NCI-H748 treated with DMSO at 0.1 percent for 48 hours (cell line): ENCODE measurements at places on chromosomes 16 and 17.
A peak's percentile ranks its signal among the peaks of the same experiment; 100 is the strongest.

GRCh38 chr17:78865682-78866390, 25.2 kb upstream of the USP36 start:
- DNase-seq = peak; percentile 49

GRCh38 chr16:88783391-88784073, 1.5 kb downstream of the PIEZO1 start:
- DNase-seq = no peak

DNA sequence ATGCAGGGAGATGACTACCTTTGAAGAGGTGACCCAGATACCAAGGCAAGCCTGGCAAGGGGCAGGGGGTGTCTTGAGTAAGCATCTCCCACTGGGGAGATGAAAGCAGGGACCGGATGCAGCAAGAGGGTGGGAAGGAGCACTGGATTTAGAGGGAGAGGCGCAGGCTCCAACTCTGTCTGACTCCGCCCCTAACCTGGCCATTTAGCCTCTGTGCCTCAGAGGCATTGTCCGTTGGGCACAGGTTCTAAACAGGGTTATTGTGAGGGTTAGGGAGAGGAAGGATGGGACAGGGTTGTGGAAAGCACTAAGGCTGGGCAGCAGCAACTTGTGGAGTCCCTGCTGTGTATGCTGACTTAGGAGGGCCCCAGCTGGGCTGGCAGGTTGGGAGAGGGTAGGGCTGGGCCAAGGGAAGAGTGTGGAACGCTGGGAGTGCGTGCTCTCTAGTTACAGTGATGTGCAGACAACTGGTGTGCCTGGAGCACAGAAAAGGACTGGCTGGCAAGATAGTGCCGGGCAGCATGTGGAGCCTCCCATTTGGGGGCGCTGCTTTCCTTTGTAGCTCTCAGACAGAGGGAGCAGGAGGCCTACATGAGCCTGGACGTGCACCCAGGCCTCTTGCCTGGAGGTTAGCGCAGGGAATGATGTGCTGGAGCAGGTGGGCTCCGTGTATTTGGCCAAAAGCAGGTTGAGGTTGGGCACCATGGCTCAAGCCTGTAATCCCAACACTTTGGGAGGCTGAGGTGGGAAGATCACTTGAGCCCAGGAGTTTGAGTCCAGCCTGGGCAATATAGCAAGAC, 26.2 kb downstream of the TBX2 start:
- DNase-seq = no peak

- DNase-seq = no peak
Measured at GRCh38 chr16:86520317-86521210, 10.2 kb downstream of the FOXF1 start.

GRCh38 chr16:813204-813915, 12.8 kb upstream of the GNG13 start:
- no peak for DNase-seq

DNA sequence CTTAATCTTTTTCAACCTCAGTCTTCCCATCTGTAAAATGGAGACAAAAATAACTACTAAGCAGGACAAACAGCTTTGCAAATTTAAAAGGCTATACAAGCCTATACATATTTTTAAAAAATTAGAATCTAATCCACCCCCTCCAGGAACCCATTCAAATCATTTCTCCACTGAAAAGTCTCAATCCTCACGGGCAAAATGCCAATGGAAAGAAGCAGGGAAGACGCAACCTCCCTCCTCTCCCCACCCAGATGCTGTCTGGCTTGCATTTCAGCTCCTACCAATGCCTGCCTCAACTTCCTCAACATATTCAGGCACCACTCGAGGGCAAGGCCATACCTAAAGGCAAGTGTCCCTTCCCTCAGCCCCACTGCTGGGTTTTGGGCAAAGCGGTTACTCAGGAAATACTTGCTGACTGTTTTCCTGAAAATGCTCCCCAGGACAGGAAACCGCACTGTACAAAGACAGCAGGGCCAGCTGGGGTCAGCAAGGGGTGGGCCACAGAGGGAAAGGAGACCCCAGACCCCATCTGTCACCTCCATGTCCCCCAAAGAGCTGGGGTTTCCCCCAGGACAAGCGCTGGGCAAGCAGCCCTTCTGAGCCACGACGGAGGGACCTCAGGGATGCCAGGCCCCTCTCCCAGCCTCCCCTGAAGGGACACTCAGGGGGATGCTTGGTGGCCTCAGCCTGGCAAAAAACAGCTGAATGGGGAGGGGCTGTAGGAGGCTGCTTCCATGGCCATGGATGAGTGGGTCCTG, 47.7 kb upstream of the DOC2B start:
- no peak for DNase-seq

GRCh38 chr16:67241008-67241900, 6.0 kb downstream of the FHOD1 start:
- no peak for DNase-seq

DNA sequence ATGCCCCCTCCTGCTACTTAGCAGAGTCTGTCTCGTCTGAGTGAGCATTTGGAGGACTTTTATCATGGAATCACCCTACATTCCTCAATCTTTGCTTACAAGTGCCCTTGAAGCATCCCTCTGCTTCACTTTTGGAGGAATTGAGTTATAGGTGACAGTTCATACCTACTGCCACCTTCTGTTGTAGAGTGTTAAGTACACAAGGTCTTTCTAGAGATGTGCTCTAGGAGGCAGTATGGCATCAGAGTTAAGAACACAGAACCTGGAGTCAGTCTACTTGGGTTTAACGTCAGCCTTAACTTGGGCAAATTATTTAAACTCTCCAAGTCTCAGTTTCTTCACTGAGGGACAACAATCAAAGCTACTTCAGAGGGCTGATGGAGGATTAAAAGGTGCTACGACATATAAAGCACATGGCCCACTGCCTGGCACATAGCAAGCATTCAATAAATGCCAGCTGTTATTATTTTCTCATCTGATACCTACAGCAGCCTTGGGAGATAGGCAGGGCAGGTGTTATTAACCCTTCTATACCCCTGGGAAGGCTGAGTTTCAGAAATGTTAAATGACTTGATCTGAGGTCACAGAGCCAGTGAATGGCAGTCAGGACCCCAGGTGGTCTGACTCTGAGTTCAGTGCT, 62.2 kb downstream of the UTP18 start:
- DNase-seq = no peak

GRCh38 chr16:27511657-27512448, 37.9 kb downstream of the GTF3C1 start:
- DNase-seq = no peak

DNA sequence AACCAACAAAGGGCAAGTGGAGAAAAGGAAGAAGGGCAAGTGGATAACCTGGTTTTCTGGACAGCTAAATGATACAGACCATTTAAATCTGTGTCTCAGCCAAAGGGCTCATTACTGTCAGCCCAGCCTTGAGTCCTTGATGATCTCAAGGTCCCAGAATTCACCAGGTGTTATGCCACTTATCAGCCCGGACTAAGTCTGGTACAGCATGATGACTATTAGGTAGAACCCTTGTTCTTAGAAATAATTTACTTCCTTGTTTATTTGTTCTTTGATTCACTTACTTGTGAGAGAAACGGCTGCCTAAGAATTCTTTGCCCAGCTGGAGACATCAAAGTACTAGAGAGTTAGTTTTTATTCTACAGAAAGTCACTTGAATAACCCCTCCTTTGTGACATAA, 3.5 kb downstream of the PDILT start:
- no peak for DNase-seq

DNA sequence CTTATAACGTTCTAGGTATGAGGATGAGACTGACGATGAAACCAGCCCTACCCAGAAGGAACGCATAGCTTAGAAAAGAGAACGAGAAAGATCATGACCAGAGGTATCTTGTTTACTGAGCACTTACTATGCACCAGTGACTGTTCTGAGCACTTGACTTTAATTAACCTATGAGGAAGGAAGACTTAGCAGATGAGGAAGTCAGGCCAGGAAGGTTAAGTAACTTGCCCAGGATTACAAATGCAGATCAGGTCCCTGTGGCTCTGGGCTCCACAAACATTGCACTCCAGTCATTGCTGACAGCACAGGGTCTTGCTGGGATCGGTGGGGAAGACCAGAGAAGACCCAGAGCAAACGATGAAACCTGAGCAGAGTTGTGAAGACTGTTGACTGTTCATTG, 7.1 kb downstream of the KRT13 start:
- no peak for DNase-seq

GRCh38 chr17:5281814-5282641, at the start of gene RABEP1:
Gene RABEP1, plus strand, starts transcription at chr17:5282284. Its CDS starts 203 bp downstream, at chr17:5282487.
- peak; percentile 84 for DNase-seq

- no peak for DNase-seq
Measured at GRCh38 chr16:86511317-86512161, 1.2 kb downstream of the FOXF1 start.

DNA sequence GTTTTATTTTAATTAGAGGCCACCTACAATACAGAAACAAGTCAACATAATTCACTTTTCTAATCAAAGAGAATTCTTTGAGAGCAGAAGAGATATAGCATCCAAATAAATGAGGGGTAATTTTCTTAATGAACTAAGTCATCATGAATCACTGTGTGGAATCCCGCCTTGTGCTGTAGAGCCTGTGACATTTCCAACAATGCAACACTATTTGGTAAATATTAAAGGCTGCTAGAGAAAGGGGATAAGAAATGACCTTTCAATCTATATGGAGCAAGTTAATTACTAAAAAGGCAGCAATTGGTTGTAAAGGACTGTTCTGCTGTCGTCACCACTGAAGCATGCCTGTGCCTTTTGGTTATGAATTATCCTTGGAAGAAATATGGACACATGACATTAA, 345.7 kb upstream of the MAF start:
- no peak for DNase-seq

DNA sequence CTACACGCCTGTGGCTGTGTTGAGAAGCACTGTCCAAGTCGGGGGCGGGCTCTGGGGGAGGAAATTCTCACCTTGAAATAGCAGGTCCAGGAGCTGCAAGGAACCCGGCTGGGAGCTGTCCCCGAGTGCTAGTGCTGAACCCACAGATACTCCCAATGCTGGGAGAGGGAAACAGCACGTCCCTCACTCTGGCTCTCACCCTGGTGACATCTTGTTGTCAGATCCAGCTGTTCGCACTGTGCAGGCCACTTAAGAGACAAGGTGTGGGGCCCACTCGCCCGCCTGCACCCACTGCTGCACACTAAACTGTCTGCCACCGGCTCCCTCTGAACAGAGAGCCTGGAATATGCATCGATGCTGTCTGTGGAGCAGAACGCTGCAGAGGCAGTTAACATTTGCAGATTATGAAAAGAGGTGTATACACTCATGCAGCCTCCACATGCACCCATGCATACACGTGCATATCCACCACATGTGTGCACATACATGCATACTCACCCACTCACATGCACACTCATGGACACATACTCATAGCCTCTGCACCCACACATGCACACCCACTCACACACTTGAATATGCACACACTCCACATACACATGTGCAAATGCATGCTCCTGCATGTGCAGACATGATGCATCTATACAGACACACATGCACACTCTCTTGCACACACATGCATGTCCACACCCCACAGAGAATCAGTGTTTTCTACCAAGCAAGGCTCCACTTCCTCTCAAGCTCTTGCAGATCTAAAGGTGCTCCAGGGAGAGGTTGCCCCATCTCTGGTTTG, 42.0 kb downstream of the MGAT5B start:
- no peak for DNase-seq

DNA sequence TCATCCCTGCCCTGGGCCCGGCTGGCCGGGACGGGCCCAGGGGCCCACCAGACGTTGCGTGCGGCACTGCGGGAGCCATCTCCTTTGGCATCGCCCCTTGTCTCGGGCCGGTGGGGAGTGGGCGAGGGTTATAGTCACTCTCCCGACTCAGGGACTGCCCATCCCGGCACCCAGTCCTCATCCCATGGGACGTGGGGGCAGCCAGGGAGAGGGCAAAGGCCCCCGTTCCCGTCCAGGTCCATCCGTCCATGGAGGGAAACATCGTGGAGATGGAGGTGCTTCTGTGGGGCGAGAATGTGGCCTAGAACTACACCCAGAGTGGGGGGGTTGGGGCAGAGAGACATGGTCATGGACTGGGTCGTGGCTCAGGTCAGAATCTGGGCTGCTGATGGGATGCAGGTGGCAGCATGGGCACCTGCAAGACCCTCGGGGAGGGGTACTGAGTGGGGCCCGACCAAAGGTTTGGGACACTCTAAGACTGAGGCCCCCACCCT, 2.4 kb upstream of the WDR90 start:
- no peak for DNase-seq

DNA sequence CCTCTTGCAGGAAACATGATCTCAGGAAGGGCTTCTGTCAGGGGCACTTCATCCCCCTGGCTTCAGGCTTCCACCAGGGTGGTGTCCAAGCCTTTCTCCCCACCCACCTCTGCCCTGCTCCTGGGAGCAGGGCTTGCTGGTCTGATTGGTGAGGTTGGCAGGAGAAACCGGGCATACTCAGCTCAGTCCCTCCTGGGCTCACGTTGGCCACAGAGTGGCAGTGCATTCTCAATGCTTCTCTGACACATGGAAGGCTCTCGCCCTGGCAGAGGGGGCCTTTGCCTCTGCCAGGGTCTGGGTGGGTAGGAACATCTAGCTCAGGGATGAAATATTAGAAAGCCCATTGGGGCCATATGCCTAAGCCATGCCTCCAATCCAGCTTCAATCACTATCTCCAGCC, 142.8 kb downstream of the AXIN2 start:
- no peak for DNase-seq

DNA sequence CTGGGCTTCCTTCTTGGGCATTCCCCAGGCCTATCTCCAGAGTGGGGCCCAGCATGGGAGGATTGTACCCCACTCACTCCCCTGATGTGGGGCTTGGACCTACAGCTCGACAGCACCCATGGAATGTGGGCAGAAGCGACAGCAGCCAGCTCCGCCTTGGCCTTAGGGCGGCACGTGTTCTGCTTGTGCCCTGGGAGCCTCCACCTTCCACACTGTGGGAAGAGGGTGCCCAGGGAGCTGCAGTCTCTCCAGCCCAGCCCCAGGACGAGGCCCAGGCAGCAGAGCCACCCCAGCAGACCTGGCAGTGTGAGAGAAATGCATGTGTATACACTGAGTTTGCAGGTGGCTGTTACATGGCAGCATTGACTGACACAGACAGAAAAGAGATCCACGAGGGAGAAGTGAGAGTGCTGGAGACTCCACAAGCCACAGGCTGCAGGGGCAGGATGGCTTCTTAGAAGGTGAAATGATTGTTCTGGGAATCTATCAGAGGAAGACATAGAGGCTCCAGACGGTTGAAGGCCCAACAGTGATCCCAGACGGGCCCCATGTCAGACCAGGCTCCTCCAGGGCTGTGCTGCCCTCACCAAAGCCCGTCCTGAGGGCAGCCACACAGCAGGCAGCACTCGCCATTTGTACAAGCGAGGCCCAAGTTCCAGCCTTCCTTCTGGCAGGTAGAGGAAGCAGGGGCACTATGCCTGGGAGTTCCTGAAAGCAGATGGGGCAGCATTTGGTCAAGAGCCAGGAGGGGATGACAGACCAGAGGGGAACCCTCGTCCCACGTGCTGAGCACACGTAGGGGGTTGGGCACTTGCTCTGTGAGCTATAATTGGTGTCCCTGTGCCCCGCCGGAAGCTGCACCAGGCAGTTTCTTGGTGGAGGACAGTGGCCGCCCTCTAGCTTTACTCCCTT, 2.8 kb upstream of the DNASE1 start:
- no peak for DNase-seq
